Right renal cortex interstitium (tissue), 3 donors: ENCODE measurements at places on chromosomes 16 and 17. TPM values are rescaled to one million over a fixed set of nuclear protein-coding genes. Genes with fewer than 3 reads are reported as not detected.

Gene KRTAP3-1
- polyA plus RNA-seq = not detected

Gene LPCAT2
- 8.6 TPM for polyA plus RNA-seq

Gene AP2B1
- polyA plus RNA-seq = 137 TPM

Gene JPT2
- 81.1 TPM for polyA plus RNA-seq

Gene TEX14
- 0.38 TPM for polyA plus RNA-seq

Gene MYH13
- 0.14 TPM for polyA plus RNA-seq

Gene IL17C
- polyA plus RNA-seq = not detected

Gene ABCA3
- 5.5 TPM for polyA plus RNA-seq

Gene KATNIP
- polyA plus RNA-seq = 20.9 TPM

Gene HOXB6
- polyA plus RNA-seq = 69.6 TPM
